ENCODE measurements at places on chromosomes 2 and 18. TPM values are rescaled to one million over a fixed set of nuclear protein-coding genes. Genes with fewer than 3 reads are reported as not detected.

DNA sequence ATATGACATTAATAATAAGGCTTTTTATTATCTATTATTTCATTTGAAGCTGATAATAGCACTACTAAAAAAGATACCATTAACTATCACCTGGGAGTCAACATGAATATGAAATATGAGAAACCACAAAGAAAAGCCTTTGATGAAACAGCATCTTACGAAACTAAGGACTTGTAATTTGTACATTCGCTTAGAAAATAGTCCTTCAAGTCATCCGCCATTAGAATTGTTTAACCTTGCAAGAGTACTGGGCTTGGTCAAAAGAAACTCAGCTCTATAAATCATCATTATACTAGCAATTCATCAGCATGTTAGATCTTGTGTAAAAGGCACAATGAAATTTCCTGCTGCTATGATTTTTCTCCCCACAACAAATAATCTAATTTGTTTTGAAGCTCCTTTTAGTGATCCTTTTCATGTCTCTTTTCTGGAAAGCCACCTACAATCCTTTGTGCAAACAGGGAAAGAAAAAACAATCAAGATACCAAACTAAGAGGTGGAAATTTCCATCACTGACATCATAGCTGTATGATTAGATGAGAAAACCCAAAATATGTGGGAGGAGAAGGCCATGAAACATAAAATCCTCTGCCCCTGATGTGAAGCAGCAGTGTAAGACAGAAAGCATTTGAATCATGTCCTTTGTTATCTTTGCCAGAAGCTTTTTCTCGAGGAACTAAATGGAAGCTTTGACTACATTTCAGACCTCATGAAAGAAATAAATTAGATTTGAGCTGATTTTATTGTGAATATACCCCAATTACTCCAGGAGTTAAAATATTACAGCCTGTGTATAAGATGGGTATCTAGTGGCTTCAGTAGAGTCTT is 31.2 kb downstream of the SCN9A start:
- DNase-seq: no peak
- no peaks in the 10 kb centered on the region for H3K27me3 ChIP-seq
- no peak overlapping the region for H3K4me3 ChIP-seq
- H3K27ac ChIP-seq: no peak overlapping the region
- no peaks in the 10 kb centered on the region for H3K4me1 ChIP-seq

- H3K27ac ChIP-seq: no peak overlapping the region
- DNase-seq: no peak
- no peak overlapping the region for H3K4me3 ChIP-seq
- H3K4me1 ChIP-seq: no peaks in the 10 kb centered on the region
- no peaks in the 10 kb centered on the region for H3K36me3 ChIP-seq
These were observed 195.4 kb downstream of the FAM210A start for GRCh38 chr18:13530879-13531387.

DNA sequence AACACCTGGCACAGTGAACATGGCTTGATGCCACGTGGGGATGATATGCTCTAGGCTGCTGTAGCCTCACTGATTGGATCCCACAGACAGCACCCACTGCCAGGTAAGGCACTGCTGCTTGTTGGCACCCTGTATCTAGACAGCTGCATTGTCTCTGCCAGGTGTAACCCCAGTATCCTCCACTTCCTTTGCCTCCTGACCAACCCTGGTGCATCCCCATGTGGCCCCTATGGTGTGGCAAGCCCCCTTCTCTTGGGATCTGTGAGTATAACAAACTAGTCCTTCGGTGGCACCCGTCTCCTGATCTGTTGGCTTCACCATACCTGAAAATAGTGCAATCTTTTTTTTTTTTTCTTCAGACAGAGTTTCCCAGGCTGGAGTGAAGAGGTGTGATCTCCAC is 11.1 kb downstream of the TEX51 start:
- H3K4me1 ChIP-seq: no peaks in the 10 kb centered on the region
- H3K27ac ChIP-seq: no peak overlapping the region
- DNase-seq: no peak
- no peak overlapping the region for H3K4me3 ChIP-seq
- no peaks in the 10 kb centered on the region for H3K27me3 ChIP-seq

DNA sequence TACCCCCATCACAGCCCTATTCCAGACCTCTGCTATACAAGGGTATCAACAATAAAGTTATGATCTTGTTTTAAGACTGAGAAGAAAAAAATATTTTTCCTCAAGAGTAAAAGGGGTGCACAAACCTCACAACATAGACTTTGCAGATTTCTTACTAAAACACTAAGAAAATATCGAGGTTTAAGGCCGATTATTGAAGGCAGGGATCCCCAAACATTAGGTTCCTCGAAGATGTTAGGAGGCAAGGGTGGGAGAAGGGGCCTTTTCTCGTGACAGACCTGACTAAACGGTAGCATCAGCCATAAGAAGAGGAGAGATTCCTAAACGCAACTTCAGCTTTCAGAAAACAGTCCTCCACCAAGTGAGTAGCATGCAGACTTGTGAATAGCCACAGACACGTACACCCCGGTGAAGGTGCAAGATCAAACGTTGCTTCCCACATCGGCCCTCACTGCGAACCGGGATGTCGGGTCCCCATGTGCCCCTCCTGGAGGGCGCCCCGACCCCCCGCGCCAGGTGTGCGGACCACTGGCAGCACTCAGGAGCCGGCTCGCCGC is 678 bp downstream of the PIAS2 start:
- H3K4me1 ChIP-seq: peaks cover 22% of the 10 kb centered on the region
- H3K36me3 ChIP-seq: no peaks in the 10 kb centered on the region
- peak overlapping the region; percentile 61 for H3K4me3 ChIP-seq
- DNase-seq: peak; percentile 32
- no peaks in the 10 kb centered on the region for H3K27me3 ChIP-seq
- no peak overlapping the region for H3K27ac ChIP-seq

GRCh38 chr2:178530131-178530530 is 49.9 kb downstream of the PLEKHA3 start:
- no peak overlapping the region for H3K4me3 ChIP-seq
- H3K27me3 ChIP-seq: no peaks in the 10 kb centered on the region
- no peaks in the 10 kb centered on the region for H3K4me1 ChIP-seq
- peaks cover 40% of the 10 kb centered on the region for H3K36me3 ChIP-seq
- peak overlapping the region; percentile 86 for H3K27ac ChIP-seq

GRCh38 chr2:181588546-181588945 is 68.4 kb downstream of the CERKL start:
- H3K36me3 ChIP-seq: no peaks in the 10 kb centered on the region
- H3K27me3 ChIP-seq: no peaks in the 10 kb centered on the region
- H3K4me1 ChIP-seq: no peaks in the 10 kb centered on the region
- no peak for DNase-seq
- no peak overlapping the region for H3K4me3 ChIP-seq
- no peak overlapping the region for H3K27ac ChIP-seq

DNA sequence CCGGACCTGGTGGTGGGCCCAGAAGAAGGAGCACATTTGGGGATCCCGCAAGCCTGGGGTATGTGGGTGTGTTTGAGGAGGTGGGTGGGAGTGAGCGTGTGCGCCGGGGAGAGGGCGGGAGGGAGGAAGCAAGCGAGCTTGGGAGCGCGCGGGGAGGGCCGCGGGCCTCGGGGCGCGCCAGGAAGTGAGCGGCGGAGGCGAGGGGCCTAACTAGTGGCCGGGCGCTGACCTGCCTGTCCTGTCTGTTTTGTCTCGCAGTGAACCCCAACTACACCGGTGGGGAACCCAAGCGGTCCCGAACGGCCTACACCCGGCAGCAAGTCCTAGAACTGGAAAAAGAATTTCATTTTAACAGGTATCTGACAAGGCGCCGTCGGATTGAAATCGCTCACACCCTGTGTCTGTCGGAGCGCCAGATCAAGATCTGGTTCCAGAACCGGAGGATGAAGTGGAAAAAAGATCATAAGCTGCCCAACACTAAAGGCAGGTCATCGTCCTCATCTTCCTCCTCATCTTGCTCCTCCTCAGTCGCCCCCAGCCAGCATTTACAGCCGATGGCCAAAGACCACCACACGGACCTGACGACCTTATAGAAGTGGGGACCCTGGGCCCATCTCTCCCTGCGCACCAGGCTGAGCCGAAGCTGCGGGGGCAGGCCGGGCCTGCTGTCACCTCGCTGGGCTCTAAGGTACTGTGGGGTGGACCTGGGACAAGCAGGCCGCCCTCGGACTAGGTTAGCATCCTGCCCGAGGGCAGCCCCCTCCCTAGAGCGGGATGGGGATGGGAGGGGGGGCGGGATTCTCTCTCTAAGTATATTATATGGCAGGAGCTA is 1.2 kb downstream of the HOXD4 start:
- no peak for DNase-seq
- no peaks in the 10 kb centered on the region for H3K4me1 ChIP-seq
- H3K27ac ChIP-seq: no peak overlapping the region
- no peak overlapping the region for H3K4me3 ChIP-seq
- no peaks in the 10 kb centered on the region for H3K36me3 ChIP-seq

DNA sequence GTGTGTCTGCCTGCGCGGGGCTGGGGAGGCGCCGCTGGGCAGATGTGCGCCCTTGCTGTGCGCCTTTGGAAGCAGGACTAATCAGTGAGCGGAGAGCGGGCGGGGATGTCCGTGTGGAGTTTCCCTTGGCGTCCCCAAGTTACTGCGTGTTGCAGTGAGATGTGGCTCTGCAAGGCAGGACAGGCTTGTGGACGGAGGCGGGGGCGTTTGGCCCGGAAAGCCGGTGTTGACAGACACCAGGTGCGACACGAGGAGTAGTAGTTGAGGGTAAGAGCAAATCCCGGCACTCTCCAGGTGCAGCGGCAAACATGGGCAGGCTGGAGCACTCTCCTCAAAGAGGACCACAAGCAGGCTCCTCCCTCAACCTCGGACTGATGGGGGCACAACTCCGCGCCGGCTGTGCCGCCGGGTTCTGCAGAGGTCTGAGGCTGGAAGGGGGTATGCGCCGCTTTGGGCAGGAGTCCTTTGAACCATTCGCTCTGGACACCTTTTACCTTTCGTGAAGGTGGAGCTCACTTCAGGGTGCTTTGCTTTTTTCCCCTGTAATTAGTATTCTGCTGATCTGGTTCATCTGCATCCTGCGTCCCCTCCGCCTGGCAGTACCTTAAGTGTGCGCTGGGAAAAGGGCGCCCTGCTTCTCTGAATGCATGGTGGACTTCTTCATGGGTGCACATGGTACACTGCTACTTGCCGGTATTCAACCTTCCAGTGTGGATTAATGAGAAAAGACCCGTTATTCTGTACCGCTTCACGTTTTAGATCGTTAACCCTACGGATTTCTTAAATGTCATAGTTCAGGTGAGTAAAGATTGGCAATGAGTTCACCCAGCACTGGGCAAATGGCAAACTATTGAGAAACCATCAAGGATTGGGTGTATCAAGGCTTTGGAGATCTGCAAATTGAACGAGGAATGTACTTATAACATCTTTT is 608 bp downstream of the CDH7 start:
- no peak for DNase-seq
- H3K27me3 ChIP-seq: peaks cover 22% of the 10 kb centered on the region
- peaks cover 6% of the 10 kb centered on the region for H3K4me1 ChIP-seq
- H3K36me3 ChIP-seq: no peaks in the 10 kb centered on the region
- H3K4me3 ChIP-seq: peak overlapping the region; percentile 2
- H3K27ac ChIP-seq: no peak overlapping the region

DNA sequence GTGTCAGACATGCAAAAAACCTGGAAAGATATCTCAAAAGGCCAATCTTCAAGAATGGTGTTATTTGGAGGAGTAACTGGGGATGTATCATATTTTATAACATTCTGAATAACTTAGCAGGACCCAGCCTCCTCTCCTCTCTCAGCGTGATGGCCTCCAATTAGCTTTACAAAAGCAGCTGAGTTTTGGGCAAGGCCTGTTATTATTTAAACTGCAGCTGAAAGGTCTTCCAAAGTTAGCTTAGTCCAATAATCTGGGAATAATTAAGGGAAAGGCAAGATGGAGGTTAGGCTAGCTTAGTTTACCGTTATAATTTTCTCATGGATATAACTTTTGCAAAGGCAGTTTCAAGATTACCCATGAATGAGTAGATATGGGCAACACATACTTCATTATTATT is 32.8 kb upstream of the MPPE1 start:
- H3K27ac ChIP-seq: no peak overlapping the region
- no peak for DNase-seq
- no peak overlapping the region for H3K4me3 ChIP-seq
- no peaks in the 10 kb centered on the region for H3K27me3 ChIP-seq

- H3K27ac ChIP-seq: no peak overlapping the region
- no peak for DNase-seq
- no peaks in the 10 kb centered on the region for H3K4me1 ChIP-seq
- H3K27me3 ChIP-seq: no peaks in the 10 kb centered on the region
These were observed 651.3 kb downstream of the DCDC2C start for GRCh38 chr2:4354678-4355077.

- H3K4me3 ChIP-seq: no peak overlapping the region
- no peaks in the 10 kb centered on the region for H3K27me3 ChIP-seq
- no peak overlapping the region for H3K27ac ChIP-seq
- no peaks in the 10 kb centered on the region for H3K4me1 ChIP-seq
These were observed 769.9 kb downstream of the TSN start for GRCh38 chr2:122525336-122525735.

- H3K27ac ChIP-seq: no peak overlapping the region
- no peak for DNase-seq
- H3K4me3 ChIP-seq: no peak overlapping the region
- no peaks in the 10 kb centered on the region for H3K36me3 ChIP-seq
- no peaks in the 10 kb centered on the region for H3K27me3 ChIP-seq
- H3K4me1 ChIP-seq: peaks cover 26% of the 10 kb centered on the region
These were observed 66.2 kb downstream of the ACVR2A start for GRCh38 chr2:147910990-147911473.

GRCh38 chr2:232537079-232537478 is 2.4 kb upstream of the CHRNG start:
- no peak overlapping the region for H3K27ac ChIP-seq
- no peak for DNase-seq
- peaks cover 71% of the 10 kb centered on the region for H3K27me3 ChIP-seq
- no peaks in the 10 kb centered on the region for H3K36me3 ChIP-seq
- H3K4me3 ChIP-seq: no peak overlapping the region

GRCh38 chr2:14536976-14537375 is 95.5 kb upstream of the LRATD1 start:
- DNase-seq: no peak
- H3K36me3 ChIP-seq: no peaks in the 10 kb centered on the region
- no peak overlapping the region for H3K4me3 ChIP-seq
- H3K4me1 ChIP-seq: no peaks in the 10 kb centered on the region
- no peaks in the 10 kb centered on the region for H3K27me3 ChIP-seq

Gene GAD1
- polyA plus RNA-seq: 0.48 TPM

Gene OSR1
- 39.4 TPM for polyA plus RNA-seq

Gene STON1
- 15.0 TPM for polyA plus RNA-seq

Gene MROH2A
- polyA plus RNA-seq: 0.34 TPM

Gene NT5DC4
- polyA plus RNA-seq: not detected

Gene C2orf78
- not detected for polyA plus RNA-seq

Gene BOLL
- not detected for polyA plus RNA-seq

Gene CAPN14
- polyA plus RNA-seq: 0.24 TPM

Gene ZC3H6
- polyA plus RNA-seq: 10.6 TPM

Gene CIB4
- polyA plus RNA-seq: 1.0 TPM

Gene IL1A
- 0.10 TPM for polyA plus RNA-seq

Gene TLX2
- polyA plus RNA-seq: not detected

Gene LOXHD1
- 1.00 TPM for polyA plus RNA-seq

Gene POMC
- 1.5 TPM for polyA plus RNA-seq

Gene APOB
- 0.03 TPM for polyA plus RNA-seq

Gene PARD3B
- polyA plus RNA-seq: 18.5 TPM

Gene SFT2D3
- not detected for polyA plus RNA-seq
